CD4-positive, alpha-beta memory T cell (primary cell): ENCODE measurements at places on chromosomes 3 and 15. TPM values are rescaled to one million over a fixed set of nuclear protein-coding genes. Genes with fewer than 3 reads are reported as not detected.

The TTLL3 gene
- 91.7 TPM for total RNA-seq

The CNTN6 gene
- not detected for total RNA-seq

The CCR9 gene
- total RNA-seq = 4.0 TPM

The CRELD1 gene
- total RNA-seq = 47.7 TPM

The LRTM1 gene
- not detected for total RNA-seq

The GPR87 gene
- not detected for total RNA-seq

The APEH gene
- total RNA-seq = 136 TPM

DNA sequence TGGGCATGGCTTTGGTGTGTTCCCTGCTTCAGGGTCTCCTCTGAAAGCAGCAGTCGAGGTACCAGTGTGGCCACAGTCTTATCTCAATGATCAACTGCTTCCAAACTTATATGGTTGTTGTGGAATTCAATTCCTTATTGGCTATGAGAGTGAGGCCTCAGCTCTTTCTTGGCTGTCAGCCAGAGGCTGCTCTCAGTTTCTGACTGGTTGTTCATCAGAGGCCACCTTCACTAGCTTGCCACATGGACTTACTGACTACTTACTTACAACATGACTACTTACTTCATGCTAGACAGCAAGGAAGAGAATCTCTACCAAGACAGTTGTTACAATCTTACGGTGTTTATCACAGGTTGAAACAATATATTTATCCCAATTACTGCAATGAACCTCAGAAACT lies 789.2 kb downstream of the DIPK2A start:
- no peaks in the 10 kb centered on the region for H3K27me3 ChIP-seq
- H3K27ac ChIP-seq = no peak overlapping the region
- DNase-seq = no peak
- no peaks in the 10 kb centered on the region for H3K4me1 ChIP-seq
- H3K36me3 ChIP-seq = no peaks in the 10 kb centered on the region

DNA sequence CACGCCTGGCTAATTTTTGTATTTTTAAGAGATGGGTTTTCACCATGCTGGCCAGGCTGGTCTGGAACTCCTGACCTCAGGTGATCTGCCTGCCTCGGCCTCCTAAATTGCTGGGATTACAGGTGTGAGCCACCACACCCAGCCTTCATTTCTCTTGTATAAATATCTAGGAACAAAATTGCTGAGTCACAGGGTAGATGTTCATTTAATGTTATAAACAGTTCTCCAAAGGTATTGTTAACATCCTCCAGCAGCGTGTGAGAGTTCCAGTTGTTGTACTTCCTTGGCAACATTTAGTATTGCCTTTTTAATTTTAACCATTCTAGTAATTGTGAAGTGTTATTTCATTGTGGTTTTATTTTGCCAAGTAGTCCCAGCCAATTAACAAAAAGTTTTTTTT lies 23.6 kb upstream of the MTMR14 start:
- H3K4me3 ChIP-seq = no peak overlapping the region
- H3K27me3 ChIP-seq = no peaks in the 10 kb centered on the region
- H3K36me3 ChIP-seq = no peaks in the 10 kb centered on the region
- H3K4me1 ChIP-seq = no peaks in the 10 kb centered on the region

DNA sequence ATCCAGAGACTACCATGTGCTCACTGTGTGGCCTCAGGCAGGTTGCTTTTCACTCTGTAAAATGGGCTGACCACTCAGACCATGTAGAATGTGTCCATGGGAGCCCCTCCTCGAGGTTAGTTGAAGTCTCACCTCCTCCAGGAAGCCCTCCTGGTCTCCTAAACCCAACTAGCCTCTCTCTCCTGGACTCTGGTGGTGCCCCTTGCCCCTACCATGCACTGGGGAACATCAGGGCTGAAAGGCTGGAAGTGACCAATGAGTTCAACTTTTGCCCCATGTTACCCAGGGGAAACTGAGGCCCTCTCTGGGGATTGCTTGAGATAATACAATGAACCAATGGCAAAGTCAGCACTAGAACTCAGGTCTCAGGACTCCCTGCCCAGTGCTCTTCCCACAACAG lies 69.2 kb upstream of the SLC6A6 start:
- no peaks in the 10 kb centered on the region for H3K27me3 ChIP-seq
- no peaks in the 10 kb centered on the region for H3K4me1 ChIP-seq
- H3K4me3 ChIP-seq = no peak overlapping the region
- no peak for DNase-seq
- H3K27ac ChIP-seq = no peak overlapping the region
- no peaks in the 10 kb centered on the region for H3K36me3 ChIP-seq

DNA sequence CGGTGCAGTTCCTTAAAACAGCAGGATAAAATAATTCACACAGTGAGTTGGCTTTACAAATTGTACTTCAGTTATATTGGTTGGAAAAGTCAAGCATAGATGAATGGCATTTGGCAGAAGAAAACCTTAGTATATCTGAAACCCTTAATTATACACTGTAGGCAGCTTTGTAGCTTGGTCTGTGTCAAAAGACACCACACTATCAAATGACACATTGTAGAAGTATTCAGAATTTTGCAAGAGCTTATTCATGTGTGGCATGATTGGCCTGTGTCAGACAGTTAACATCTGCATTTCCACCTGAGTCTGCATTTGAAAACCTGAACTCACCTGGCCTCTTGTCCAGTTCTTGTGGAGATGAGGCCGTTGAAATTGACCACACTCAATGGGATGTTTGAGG lies 13.8 kb downstream of the TMEM266 start:
- H3K27me3 ChIP-seq = no peaks in the 10 kb centered on the region
- H3K27ac ChIP-seq = no peak overlapping the region
- no peaks in the 10 kb centered on the region for H3K4me1 ChIP-seq
- DNase-seq = no peak

DNA sequence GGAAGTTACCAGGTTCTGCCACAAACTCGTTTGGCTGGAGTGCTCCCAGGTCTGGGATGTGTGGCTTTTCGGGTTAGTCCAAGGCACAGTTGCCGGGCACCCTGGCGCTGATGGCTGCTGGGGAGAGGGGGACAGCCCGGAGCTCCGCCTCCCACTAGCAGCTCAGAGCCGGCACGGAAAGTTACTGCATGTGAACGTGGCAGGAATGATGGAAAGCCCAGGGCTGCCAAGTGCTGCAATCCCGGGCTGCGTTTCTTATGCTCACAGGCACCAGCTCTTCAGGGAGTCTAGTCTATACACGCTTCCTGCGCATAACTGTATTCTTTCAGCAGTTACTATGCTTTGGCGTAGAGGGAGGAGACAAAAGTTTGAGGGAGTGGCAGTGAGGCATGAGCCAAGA lies 141.8 kb upstream of the ICE2 start:
- H3K36me3 ChIP-seq = no peaks in the 10 kb centered on the region
- H3K4me1 ChIP-seq = no peaks in the 10 kb centered on the region
- DNase-seq = no peak

DNA sequence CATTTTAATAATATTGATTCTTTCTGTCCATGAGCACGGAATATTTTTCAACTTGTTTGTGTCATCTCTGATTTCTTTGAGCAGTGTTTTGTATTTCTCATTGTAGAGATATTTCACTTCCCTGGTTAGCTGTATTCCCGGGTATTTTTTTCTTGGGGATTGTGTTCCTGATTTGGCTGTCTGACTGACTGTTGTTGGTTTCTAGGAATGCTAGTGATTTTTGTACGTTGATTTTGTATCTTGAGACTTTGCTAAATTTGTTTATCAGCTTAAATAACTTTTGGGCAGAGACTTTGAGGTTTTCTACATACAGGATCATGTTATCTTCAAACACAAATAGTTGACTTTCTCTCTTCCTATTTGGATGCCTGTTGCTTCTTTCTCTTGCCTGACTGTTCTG lies 418.8 kb upstream of the ALCAM start:
- no peaks in the 10 kb centered on the region for H3K27me3 ChIP-seq
- H3K4me3 ChIP-seq = no peak overlapping the region
- H3K36me3 ChIP-seq = no peaks in the 10 kb centered on the region
- no peak overlapping the region for H3K27ac ChIP-seq
- H3K4me1 ChIP-seq = no peaks in the 10 kb centered on the region
